ENCODE measurements at places on chromosomes 1 and 21.

DNA sequence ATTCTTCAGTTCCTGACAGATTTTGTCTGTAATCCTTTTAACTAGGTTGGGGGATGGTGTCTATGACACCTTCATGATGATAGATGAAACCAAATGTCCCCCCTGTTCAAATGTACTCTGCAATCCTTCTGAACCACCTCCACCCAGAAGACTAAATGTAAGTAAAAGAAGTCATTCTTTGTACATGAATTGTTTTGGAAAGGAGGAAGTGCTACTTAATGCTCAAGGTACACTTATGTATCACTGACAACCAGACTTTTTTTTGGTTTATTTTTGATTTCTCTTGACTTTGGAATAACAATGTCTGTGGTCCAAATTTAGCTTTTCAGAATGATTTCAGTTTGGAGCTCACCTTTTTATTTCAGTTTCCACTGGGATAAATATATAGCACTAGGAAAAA is 2.3 kb downstream of the DYRK3 start:
- no peak for DNase-seq

GRCh38 chr1:235782601-235783000 is 84.1 kb downstream of the LYST start:
- DNase-seq = peak; percentile 46

GRCh38 chr1:59150577-59151386 is 146.1 kb upstream of the FGGY start:
- DNase-seq = peak; percentile 100

DNA sequence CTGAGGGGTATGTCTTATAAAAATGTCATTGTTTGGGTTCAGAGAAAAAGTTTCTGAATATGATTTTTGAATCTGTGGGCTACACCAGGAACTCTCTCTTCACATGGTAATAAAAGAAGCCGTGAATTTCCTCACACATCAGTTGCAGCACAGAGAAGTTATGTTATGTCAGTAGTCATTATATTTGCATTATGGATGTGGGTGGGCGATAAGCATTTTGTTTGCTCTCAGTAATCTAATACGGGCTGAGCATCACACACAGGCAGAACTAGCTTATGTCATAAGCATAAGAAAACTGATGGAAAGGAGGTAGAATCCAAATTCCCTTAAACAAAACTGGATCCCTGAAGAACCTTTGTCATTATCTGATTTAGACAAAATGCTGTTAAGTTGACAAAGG is 70.8 kb downstream of the PRDM2 start:
- DNase-seq = no peak

GRCh38 chr1:62420214-62420613 is 16.6 kb upstream of the USP1 start:
- DNase-seq = no peak

GRCh38 chr1:243957141-243957540 is 93.9 kb upstream of the ZBTB18 start:
- DNase-seq = no peak

DNA sequence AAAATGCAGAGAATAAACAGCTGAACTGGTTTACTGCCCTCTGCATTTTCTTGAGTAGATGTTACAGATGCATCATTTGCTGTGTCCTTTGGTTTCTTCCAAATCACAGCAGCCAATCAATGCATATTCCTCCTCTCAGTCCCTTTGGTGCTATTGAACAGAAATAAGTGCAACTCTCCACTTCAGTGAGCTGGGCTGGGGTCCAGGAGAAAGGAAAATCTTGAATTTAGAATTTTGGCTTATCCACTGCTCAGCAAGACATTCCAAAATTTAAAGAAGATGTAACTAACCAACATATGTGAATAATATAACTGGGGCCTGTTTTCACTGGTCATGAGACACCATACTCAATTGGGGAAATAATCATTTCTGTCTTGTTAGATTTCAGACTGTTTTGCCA is 39.2 kb downstream of the PRMT6 start:
- no peak for DNase-seq

GRCh38 chr1:36055706-36056105 is 28.2 kb upstream of the TEKT2 start:
- no peak for DNase-seq

- DNase-seq = peak; percentile 60
Measured at GRCh38 chr1:234600418-234601281, 9.3 kb downstream of the IRF2BP2 start.

GRCh38 chr1:95407886-95408291 is 173.9 kb downstream of the RWDD3 start:
- DNase-seq = no peak

DNA sequence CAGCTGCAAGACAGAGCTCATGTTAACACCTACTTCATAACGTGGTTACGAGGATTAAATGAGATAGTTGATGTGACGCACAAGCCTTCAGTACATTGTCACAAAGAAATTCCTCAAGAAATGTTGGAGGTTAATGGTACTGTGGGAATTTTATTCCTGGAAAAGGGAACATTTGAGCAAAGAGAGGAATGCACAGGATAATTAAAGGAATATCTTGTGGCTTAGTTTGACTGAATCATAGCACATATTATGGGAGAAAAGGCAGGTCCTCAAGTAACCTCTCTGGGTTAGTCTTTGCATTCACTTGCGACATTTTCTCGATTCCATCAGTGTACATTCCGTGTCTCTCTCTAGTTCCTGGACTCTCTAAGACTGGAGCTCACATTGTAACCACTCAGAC is 300.2 kb upstream of the DUSP10 start:
- peak; percentile 76 for DNase-seq

DNA sequence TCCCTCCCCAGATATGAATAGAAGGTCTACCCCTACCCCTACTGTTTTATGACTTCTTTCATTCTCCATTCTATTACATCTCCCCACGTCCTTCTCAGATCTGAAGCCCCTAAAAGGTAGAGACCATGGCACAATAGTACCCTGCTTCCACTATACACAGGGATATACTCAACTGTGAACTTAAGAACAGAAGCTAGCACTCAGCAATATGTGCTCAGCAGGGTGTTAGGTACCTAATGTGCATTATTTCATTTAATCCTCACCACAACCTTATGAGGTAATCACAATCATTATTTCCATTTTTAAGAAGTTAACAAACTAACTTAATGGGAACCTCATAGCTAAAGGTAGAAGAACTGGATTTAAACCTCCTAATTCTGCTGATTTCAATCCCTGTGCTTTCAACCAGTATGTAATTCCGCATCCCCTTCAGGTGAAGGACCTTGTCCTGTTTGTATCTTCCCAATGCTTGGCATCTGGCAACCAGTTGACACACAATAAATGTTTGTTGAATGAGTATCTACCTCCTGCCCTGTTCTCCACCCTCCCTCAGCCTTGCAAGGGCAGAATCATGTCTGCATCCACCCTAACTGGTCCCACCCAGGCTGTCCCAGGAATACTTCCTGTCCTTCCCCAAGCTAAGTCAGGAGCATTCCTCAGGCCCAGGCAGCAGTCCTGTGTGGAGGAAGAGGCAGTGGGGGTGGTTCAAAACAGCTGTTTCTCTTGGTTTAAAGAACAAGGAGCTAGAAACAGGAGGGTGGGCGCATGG is 6.5 kb downstream of the DENND2D start:
- no peak for DNase-seq

DNA sequence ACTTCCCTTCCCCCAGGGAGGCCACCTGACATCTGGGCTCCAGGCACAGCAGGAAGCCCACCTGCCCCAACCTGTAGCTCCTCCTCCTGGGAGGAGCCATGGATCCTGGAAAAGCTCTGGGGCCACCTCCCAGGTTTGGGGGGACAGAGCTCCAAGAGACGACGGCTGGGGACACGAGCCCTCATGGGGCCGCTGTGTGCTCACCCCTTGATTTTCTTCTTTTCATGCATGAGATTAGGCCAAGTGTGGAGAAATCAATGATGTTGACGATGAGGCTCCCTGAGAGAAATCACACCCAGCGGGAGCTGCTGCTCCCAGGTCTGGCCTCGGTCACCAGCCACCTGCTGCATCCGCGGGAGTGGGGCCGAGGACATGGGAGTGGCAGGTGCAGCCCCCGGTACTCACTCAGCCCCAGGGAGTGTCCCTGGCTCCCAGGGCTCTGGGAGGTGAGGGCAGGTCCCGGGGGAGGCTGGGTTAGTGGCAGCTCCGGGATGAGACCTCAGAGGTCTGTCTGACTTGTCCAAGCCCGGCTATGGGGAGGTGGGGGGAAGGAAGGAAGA is 8.7 kb downstream of the TNFRSF14 start:
- DNase-seq = no peak

- no peak for DNase-seq
Measured at GRCh38 chr1:226798427-226799411, 59.6 kb upstream of the ITPKB start.

DNA sequence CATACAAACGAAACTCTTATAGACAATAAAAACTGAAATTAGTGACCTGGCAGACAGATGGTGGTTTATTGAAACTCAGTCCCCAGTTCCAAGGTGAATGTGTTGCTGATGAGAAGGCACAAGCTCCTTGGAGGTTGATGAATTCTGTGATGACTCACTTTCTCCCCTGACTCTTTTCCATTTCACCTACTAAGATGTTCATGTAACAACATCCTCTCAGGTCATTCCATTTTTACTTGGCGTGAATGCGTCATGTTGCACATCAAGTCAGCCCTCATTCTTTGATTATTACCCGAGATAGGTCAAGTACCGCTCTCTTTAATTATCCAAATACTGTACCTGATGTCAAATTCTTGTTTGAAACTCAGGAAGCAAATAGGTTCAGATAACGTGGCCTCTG is 10.1 kb upstream of the IL10RB start:
- DNase-seq = no peak

- DNase-seq = peak; percentile 64
Measured at GRCh38 chr1:214979191-214979590, 103.3 kb upstream of the KCNK2 start.

- DNase-seq = no peak
Measured at GRCh38 chr1:110190282-110190929, 19.7 kb upstream of the KCNC4 start.

- DNase-seq = no peak
Measured at GRCh38 chr1:92298213-92298572, 594 bp downstream of the GLMN start.

GRCh38 chr1:28865997-28866650 is 48.2 kb upstream of the EPB41 start:
- DNase-seq = no peak

DNA sequence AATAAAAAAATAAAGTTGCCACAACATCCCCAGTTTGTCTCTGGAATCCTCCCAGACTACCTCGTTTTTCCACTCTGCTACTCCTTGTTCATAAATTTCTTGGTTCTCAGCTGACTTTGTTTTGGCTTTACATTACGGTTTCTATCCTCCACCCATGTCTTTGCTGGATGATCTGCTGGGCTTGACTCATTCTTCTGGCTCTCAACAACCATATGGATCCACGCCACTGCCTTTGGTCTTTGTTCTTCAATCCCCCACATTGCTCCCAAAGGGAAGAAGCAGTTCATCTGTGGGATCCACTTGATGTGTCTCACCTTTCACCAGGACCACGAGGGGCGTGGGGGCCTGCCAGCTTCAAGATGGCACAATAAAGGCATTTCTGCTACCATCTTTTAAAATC is 67.1 kb upstream of the NBL1 start:
- DNase-seq = peak; percentile 31

GRCh38 chr1:167501515-167502191 is 16.7 kb downstream of the CD247 start:
- no peak for DNase-seq

DNA sequence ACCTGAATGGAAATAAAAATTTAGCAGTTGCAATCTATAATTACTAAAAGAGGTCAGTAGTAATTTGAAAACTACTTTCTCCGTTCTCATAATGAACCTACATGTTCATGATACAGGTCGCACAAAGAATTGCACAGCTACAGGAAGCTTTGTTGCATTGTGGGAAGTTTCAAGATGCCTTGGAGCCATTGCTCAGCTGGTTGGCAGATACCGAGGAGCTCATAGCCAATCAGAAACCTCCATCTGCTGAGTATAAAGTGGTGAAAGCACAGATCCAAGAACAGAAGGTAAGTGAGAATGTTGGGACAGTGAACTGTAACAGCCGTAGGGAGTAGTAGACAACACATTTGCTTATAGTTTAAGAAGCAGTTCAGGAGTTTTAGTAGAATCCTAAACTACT is 68.8 kb upstream of the BMP8A start:
- no peak for DNase-seq

GRCh38 chr1:61506944-61507500 is 217.9 kb downstream of the TM2D1 start:
- no peak for DNase-seq

- DNase-seq = no peak
Measured at GRCh38 chr1:97157991-97158390, 436.4 kb downstream of the PTBP2 start.

DNA sequence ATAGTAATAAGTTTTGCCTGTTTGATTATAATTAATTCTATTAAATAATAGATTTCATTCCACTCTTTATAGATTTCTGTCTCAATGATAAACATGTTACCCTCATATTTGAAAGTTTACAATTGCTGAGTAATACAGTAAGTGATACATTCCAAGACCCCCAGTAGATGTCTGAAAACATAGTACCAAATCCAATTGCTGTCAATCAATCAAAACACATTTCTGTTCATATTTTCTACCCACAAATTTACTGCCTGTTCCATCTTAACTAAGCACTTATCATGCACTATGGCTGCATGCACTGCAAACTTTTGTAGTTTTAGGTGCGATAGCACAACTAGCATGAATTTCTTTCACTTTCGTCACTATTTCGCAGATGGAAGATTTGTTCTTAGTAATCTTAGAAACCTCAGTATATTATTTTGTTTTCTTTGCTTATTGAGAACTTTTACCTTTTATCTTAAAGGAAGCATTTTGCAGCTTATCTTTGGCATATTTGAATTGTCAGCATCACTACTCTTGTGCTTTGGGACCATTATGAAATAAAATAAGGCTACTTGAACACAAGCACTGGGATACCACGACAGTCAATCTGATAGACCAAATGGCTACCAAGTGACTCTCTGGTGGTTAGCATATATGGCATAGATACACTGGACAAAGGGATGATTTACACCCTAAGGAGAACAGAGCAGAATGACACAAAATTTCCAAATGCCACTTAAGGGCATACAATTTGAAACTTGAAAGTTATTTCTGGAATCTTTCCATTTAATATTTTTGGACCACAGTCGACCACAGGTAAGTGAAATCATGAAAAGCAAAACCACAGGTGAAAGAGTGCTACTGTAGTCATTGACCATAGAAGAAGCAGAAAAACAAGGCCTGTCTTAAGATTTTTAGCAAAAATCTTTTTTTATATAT is 67.6 kb downstream of the RGS13 start:
- DNase-seq = no peak

DNA sequence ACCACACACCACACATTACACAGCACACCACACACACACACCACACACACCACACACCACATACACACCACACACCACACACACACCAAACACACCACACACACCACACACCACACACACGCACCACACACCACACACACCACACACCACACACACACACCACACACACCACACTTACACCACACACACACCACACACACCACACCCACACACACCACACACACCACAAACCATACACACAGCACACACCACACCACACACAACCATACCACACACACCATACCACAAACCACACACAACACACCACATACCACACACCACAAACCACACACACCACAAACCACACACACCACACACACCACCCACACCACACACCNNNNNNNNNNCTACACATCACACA is 40.9 kb upstream of the SIK1 start:
- DNase-seq = no peak
